ENCODE measurements at places on chromosomes 2 and 18.

GRCh38 chr2:178205853-178206521 lies 11.7 kb downstream of the OSBPL6 start:
- no peak for DNase-seq

- no peak for DNase-seq
These were observed 159.4 kb downstream of the DIS3L2 start for GRCh38 chr2:232120911-232121310.

DNA sequence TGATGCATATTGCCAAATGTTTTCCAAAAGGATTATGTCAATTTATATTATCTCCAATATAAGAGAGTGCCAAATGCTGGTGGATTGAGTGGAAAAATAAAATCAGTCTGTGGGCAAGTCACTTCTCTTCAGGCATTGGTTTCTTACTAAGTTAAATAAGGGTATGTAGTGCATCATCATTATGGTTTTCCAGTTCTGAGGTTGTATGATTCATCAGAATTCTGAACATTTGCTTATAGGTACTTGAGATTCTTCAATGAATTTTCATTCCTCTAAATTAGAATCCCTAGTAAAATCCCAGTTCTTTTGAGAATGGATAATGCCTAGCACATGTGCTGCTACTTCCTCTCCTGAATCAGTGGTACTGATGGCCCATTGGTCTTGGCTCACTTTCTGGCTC lies 188.9 kb upstream of the OSR1 start:
- DNase-seq: no peak

DNA sequence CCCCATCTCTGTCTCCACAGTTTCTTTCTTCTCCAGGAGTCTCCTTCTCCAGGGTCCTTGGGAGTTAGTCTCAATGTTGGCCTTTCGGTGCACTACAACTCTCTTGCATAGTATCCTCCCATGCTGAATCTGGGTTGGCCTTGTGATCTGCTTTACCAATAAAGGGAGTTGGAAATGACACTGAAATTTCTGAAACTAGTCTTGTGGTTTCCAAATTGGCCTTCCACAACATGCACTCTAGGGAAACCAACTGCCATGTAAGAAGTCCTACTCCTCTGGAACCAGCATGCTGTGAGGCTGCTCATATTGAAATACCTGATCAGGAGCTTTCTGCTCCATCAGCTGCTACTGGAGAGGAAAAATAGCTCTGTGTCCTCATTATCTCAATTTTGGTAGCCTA lies 9.9 kb upstream of the ABHD3 start:
- DNase-seq: no peak

DNA sequence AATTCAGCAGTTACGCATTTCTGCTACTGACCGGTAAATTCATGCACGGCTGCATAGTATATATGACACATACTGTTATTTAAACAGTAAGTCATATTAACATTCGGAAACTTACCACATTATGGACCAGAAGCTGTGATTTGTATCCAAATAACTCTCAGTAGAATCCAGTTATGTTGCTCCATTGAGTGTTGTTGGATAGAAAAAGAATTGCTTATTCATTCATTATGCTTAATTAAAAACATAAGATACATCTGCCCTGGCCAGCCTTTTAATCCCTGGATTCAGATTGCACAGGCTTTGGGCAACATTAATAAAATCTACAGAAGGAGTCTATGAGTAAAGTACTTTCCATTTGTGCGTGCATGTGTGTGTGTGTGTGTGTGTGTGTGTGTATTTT lies 111.3 kb downstream of the CPS1 start:
- DNase-seq: no peak

DNA sequence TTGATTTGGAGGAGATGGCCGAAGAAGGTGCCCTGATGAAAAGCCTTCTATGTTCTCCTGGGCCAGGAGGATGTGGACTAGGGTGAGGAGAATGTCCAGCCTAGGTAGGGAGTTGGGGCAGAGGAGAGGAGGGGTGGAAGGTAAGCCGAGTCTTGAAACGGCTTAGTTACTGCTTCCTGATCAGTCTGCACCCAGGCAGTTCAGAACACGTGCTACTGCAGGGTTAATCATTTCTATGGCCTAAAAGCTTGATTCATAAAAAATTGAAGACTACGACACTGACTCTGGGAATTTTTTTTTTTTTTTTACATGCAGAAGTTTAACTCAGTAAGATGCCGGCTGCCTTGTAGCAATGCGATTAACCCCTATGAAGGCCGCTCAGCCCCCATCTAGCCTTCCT lies 125.3 kb downstream of the TMEM163 start:
- DNase-seq: no peak

- no peak for DNase-seq
These were observed 76.7 kb upstream of the CAVIN2 start for GRCh38 chr2:191923652-191923997.

GRCh38 chr2:120465012-120465700 lies 119.2 kb downstream of the INHBB start:
- no peak for DNase-seq

DNA sequence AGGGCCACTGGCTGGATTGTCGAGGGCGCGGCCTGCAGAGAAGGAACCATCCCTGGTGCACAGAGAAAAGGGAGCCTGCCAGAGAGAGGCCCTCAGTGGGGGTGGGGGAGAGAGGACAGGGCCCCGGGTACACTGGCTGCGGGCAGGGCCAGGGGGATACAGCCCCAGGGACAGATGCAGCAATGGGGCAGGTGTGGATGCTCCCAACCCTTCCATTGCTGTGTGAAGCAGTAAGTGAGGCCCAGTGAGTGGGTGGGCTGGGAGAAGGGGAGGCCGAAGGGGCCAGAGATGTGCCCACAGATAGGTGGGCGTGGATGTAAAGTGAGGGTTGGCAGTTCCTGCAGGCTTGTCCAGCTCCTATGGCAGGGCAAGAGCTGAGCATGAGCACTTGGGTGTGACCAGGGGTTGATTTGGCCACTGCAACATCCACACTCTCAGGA lies 7.4 kb downstream of the AGXT start:
- DNase-seq: no peak

- no peak for DNase-seq
These were observed 18.6 kb downstream of the TMEM182 start for GRCh38 chr2:102780467-102780866.

GRCh38 chr18:45015788-45016128 lies 335.1 kb downstream of the SETBP1 start:
- no peak for DNase-seq

- no peak for DNase-seq
These were observed 41.8 kb upstream of the FOSL2 start for GRCh38 chr2:28350791-28351285.

DNA sequence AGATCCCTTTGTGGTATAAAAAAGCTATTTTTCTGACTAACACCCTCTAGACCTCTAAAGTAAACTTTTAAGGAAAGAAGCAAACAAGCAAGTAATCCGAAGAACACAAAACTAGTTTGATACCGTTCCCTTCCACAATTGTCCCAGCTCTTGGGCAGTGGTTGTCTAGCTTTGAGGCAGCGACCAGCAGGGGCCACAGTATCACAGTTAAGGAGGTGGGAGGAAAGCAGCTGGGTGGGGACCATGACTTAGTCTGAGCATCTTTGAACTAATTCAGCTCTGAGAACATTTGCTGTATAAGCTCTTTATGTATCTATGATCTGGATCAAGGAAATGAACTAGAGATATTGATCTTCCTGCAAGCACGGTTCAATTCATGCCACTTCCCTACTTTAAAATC lies 51.0 kb downstream of the SF3B1 start:
- DNase-seq: no peak

GRCh38 chr2:64698668-64699444 lies 45.1 kb upstream of the SERTAD2 start:
- no peak for DNase-seq

DNA sequence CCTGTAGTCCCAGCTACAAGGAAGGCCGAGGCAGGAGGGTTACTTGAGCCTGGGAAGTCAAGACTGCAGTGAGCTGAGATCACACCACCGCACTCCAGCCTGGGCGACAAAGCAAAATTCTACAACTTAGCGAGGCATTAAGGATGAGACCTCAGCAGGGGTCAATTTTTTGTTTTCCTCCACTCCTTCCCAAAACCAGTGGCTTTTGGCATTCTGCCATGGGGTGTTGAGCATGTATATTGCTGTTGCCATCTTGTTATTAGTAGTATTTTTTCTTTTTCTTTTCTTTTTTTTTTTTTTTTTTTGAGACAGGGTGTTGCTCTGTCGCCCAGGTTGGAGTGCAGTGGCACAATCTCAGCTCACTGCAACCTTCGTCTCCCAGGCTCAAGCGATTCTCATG lies 8.9 kb upstream of the GIGYF2 start:
- DNase-seq: no peak

GRCh38 chr2:196249860-196250259 lies 78.5 kb upstream of the STK17B start:
- DNase-seq: no peak

- DNase-seq: no peak
These were observed 11.1 kb downstream of the COLEC12 start for GRCh38 chr18:489244-490023.

- DNase-seq: no peak
These were observed 376 bp downstream of the NDUFA10 start for GRCh38 chr2:240024766-240025165.

DNA sequence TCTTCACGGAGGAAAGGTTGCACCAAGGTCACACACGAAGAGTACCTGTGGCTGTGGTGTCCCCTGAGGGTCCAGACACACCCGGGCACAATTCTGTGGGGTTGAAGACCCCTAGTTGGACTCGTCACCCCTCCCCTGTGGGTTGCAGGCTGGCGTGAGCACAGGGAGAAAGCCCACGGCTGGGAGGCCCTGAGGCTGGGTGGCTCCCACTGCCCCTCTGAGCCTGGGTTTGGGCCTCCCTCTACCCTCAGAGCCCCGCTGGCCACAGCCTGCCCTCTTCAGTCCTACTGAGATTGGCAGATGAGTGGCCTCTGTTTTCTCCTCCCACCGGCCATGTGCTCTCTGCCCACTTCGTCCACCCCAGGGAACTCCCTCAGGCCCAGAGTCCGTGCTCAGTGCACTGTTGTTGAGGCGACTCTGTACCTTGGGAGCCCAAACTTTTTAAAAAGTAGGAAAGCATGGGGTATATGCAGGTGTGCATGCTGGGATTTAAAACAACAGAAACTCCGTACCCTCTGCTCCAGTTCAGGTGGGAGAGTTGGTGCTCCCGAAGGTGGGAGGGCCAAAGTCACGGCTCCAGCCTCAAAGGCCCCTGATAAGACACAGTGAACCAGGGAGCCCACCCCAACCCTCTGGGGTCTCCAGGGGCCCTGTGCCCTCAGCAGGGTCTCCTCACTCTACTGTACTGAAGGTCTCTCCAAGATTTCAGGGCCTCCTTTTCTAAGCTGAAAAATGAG lies 19.1 kb downstream of the RAMP1 start:
- DNase-seq: no peak

DNA sequence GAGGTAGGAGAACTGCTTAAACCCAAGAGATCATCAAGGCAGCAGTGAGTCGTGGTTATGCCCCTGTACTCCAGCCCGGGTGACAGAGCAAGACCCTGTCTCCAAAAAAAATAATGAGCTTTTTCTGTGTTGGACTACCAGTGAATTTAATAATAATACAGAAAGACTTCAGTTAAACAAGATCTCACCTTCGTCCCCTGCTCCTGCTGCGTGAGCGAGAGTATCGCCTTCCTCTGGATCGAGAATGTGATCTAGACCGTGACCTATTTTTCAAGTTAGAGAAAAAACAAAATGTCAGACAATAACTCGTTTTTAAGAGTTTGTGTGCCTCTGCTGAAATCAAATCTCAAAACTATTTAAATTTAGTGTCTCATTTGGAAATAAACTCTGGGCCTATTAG lies 2.8 kb downstream of the SRSF7 start:
- DNase-seq: no peak

- no peak for DNase-seq
These were observed 90.9 kb upstream of the SMAD7 start for GRCh38 chr18:49041435-49042245.

DNA sequence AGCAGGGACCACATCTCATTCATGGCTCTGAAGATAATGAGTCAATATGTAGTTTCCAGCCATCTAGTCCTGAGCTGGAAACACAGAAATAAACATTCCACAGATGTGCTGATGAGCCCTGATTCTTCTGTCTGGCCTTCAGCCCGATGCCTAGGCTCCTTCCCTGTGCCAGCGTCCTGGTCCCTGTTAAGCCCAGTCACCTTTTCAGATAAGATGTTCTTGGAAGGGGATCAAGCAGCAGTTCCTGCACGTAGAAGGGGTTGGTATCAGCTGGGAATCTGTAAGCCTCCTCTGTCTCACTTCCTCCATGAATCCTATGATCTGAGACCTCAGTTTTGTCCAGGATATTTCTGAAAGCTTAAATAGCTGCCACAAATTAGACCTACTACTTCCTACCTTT lies 149.3 kb downstream of the TTC32 start:
- DNase-seq: no peak

- no peak for DNase-seq
These were observed 64.4 kb downstream of the EML6 start for GRCh38 chr2:54787755-54788366.

- no peak for DNase-seq
These were observed 15.6 kb upstream of the ACTG2 start for GRCh38 chr2:73877071-73877802.

DNA sequence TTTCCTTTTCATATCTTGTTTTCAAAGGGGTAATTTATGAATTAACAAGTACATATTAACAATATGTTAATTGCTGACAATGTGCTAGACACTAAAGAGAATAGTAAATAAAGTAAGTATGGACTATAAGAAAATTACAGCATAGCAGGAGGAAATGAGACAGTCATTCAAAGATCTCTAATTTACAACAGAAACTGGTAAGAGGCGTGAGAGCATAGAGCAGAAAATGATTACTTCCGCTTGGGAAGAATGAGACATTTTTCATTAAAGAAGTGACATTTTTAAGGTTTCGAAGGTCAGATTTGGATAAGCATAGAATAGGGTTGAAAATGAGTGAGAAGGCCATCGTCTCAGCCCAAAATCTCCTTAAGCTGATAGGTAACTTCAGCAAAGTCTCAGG lies 184.4 kb upstream of the SESTD1 start:
- DNase-seq: no peak

DNA sequence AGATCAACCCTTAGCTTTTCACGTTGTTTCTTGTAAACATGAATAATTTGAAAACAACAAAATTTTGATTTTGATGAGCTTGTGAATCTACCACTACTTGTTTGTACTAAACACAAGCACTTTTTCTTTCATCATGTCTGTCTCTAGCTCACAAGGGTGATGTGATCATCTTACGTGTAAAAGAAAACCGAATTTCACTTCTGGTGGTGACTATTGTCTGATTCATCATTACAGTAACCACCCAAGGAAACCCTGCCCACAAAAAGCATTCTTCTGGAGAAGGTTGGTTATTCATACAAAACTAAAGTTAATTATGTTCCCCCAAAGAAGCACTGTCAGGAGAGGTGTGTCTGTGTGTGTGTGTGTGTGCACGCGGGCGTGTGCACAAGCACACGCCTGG lies 285.4 kb downstream of the ZNF516 start:
- no peak for DNase-seq

DNA sequence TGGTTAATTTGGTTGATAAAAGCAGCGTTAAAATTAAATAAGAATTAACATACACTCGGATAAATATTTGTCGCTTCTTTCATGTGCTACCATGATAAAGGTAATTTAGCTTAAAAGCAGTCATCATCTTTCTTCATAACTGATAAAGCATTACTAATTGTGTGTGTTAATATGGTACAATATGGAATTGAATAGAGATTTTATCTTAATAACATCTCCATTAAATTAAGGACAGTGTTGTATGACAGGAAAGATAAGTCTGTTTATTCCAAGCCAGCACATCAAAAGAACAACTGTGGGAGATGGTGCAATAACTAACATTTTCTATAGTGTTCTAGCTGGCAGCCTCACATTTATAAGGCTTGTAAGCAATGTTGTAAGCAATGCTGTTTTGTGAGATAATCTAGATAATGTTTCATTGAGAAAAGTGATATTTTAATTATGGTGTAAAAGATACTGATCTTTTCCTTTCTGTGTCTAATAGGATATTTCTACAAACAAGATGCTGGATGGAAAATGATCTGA lies 64.4 kb upstream of the AFF3 start:
- DNase-seq: no peak
